ENCODE measurements at places on chromosomes 5 and 9. TPM values are rescaled to one million over a fixed set of nuclear protein-coding genes. Genes with fewer than 3 reads are reported as not detected.

The MLANA gene
- not detected for polyA plus RNA-seq

The PRLR gene
- 0.45 TPM for polyA plus RNA-seq

The CATSPER3 gene
- polyA plus RNA-seq = 0.32 TPM

The IL3 gene
- polyA plus RNA-seq = not detected

- DNase-seq = no peak
Measured at GRCh38 chr9:96031366-96031824, 155.9 kb downstream of the ERCC6L2 start.

- DNase-seq = no peak
Measured at GRCh38 chr9:7520396-7520795, 279.2 kb downstream of the DMAC1 start.

- peak; percentile 64 for DNase-seq
Measured at GRCh38 chr5:102755686-102756371, 724 bp downstream of the PAM start.

DNA sequence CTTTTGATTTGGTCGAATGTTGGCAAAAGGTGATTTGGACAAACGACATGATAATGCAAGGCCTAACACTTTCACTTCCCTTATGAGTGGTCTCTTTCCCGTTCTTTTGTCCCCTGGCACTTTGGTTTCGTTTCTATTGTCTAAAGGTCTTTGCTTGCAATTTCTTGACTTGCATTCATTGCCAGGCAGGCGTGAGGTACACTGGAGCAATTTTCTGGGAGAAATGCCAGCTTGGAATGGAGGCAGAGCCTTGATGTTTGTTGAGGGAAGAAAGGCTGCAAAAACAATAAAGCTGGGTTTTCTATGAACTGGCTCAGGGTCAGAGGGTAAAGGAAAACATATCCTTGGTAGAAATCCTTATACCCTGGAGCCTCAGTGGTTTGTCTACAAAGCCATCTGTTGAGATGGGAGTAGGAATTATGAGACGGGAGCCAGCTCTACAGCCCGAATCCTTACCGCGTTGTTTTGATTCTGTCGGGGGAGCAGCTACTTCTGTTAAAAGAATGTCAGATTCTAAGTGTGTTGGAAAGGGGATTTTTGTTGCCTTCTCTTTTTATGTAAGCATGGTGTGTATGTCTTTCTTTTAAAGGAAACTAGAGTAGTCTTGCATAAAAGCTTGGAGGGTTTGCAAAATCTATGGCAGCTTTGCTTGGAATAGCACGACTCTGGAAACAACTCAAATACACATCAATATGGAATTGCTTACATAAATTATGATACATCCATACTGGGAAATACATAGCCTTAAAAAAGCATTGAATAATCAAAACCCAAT is 158.9 kb downstream of the RMI1 start:
- DNase-seq = peak; percentile 81

All from fibroblast of lung (primary cell).